ENCODE measurements at places on chromosomes 6 and 20. TPM values are rescaled to one million over a fixed set of nuclear protein-coding genes. Genes with fewer than 3 reads are reported as not detected.

- DNase-seq, result peak; percentile 39
Observed at GRCh38 chr20:53582574-53583351, 10.9 kb downstream of the ZNF217 start.

GRCh38 chr20:52805843-52806242, 166.3 kb upstream of the TSHZ2 start:
- DNase-seq, result no peak

The DPPA5 gene
- total RNA-seq, result not detected

- DNase-seq, result no peak
Observed at GRCh38 chr6:83514466-83514865, 2.1 kb downstream of the PRSS35 start.

- no peak for DNase-seq
Observed at GRCh38 chr6:2197177-2197671, 48.2 kb downstream of the GMDS start.

The ZNF391 gene
- 16.5 TPM for total RNA-seq

The KIF25 gene
- 1.2 TPM for total RNA-seq

DNA sequence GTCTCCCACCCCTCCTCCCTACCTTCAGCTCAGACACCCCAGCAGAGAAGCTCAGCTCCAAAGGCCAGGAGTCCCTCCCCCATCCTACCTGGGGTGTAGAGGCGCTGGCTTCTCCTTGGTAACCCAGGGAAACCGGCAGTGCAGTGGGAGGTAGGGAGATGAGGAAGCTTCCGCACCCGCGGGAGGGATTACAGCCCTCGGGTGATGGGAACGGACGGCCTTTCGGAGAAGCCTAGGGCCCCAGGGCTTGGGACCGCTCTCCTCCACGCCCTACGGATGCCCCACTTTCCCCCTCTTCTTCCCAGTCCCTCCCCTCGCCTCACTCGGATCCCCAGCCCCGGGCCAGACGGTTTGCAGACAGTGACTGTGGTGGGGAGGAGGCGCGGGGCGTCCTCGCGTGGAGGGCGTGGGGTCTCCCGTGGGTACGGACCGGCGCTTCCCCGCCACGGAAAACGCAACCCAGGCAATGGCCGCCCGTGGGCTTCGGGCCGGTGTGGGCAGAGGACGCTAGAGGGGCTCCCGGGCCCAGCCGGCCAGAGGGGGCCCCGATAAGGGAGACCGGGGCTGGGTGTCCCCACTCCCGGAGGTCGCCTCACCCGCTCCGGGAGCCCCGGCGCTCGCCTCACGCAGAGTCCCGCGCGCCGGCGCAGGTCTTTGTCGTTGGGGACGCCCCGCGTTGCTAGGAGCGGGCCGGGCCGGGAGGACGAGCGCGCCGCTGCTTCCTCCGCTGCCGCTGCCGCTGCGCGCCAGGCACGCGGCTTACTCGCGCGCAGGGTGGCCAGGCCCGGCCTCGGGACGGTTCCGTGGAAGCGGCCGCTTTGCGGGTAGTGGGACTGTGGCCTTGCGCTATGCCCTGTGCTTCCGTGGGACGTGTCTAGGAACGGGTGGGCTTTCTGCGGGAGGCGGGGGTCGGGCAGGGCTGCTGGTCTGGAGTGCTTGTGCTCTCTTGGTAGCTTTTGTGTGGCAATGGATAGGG, 15.8 kb downstream of the AARS2 start:
- DNase-seq, result peak; percentile 85

GRCh38 chr20:15162079-15162647, 824.8 kb upstream of the FLRT3 start:
- no peak for DNase-seq

- no peak for DNase-seq
Observed at GRCh38 chr6:167735084-167735950, 91.4 kb upstream of the AFDN start.

GRCh38 chr6:124822204-124822613, 140.0 kb upstream of the RNF217 start:
- DNase-seq, result no peak

The LINC00237 gene
- not detected for total RNA-seq

DNA sequence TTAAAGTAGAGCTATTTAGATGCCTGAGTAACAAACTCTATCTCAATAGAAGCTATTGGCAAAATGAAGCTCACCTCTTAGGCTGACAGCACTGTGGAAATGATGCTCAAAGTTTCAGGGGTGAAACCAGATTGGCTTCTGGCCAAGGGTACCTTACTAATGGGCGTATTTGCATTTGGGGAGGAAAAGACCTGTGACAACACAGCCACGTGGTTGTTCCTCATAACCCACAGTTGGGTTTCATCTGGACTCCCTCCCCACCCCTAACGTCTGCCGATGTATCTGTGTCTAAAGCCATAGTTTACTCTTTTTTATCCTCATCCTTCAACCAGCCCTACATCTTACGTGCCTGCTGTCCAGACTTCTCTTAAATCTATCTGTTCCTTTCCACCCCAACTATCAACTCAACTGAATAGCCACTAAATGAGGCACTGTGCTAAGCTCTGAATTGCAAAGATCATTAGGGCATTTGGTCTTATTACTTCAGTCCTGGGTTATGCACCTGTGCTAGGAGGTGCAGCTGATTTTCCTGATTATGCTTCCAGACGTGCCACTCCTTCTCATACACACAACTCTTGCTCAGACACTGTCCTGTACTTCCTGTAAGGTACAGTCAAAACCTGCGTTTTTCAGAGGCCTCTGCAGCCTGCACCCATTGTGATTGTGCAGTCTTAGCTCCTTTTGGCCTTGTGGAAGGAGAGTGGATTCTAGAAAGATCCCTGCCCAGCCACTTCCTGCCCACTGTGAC, 80.6 kb upstream of the ARMC2 start:
- no peak for DNase-seq
